ENCODE measurements at places on chromosomes 7 and 10. TPM values are rescaled to one million over a fixed set of nuclear protein-coding genes. Genes with fewer than 3 reads are reported as not detected.

DNA sequence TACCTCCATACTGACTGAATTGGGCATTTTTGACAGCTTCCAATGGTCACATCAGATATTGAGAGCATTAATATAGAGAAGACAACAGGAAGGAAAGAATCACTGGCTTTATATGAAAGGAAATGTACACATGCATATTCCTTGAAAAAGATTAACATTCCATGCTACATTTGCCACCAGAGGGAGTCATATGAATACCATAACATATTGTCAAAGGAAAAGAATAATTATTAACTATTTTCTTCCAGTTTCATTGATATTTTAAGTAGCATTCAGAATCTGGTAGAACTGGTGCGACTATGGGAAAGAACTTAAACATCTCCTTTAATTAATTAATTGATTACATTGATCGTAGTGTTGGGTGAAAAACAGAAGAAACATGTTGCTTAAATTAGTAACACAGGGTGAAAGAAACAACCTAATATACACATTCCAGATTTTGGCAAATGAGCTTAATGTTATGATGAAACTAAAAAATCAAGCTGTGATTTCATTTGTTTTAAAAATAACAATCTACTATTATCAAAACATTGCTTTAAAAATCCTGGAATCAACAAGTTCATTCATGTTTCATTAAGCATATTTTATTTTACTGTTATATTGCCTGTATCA, 71.5 kb downstream of the GPR85 start:
- peak; percentile 54 for DNase-seq

- no peak for DNase-seq
Observed at GRCh38 chr10:98344589-98345038, 70.4 kb downstream of the PYROXD2 start.

GRCh38 chr7:151038951-151039849, 9.1 kb upstream of the ASIC3 start:
- DNase-seq: peak; percentile 95

DNA sequence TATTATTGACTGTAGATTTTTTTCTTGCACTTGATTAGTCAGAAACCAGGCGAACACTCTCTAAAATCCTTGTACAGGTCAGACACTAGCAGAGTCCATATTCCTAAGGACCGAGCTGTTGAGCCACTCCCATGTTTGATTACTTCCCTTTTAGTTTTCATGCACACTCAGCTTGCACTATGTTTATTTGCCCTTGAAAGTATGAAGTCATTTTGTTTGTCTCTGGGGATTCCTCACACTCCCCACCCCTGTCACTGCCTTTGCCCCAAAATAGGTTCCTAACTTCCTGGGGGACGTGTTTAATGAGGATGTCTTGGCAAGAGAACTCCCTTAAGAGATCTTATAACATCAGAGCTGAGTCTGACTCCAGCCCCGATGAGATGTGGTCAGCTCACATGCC, 182.1 kb downstream of the EVX1 start:
- peak; percentile 46 for DNase-seq

DNA sequence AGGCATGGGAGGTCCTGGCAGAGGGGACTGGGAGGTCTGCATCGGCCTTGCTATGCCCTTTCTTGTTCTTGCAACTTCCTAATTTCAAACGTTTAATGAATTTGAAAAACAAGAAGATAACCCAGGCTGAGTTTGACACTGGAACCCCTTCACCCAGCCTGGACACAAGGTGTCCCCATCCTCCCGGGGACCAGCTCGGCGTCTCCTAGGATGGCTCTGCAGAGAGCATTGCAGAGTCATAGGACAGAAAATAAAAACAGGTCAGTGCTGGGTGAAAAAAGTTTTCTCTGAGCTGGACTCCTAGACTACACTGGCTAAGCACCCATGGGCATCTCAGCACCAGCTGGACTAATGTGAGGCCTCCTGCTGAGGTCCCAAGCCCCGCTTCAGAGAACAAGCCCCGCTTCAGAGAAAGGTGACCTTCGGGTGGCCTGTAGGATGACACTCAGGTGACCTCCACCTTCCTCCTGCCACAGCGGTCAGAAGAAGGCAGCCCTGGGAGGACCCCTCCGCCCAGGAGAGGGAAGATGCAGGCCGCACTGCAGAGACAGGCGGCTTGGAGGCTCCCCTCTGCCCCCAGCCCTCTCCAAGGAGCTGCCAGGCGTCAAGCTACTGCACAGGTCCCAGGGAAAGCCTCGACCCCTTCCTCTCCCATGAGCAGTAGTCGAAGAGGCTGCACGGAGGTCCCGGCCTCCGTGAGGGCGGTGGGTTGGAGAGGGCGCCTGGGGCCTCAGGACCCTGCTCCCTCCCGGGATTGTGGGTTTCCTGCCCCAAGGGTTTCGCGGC, 9.3 kb upstream of the UNCX start:
- peak; percentile 45 for DNase-seq

GRCh38 chr10:48807791-48808470, 123.3 kb downstream of the WDFY4 start:
- DNase-seq: no peak

DNA sequence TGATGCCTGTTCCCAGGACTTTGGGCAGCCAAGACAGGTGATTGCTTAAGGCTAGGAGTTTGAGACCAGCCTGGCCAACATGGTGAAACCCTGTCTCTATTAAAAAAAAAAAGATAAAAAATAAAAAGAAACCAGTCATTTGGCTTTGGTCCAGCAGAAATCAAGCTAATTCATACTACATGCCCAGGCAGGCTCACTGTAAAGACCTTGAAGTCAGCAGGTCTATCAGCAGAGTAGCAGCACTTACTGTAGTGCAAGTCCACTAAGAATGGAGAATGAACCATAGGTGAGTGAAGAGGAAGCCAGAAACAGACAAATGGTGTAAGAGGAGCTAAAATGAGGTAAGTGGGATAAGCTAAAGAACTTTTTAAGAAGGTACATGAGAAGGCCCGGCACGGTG, 24.7 kb downstream of the PSPH start:
- no peak for DNase-seq

DNA sequence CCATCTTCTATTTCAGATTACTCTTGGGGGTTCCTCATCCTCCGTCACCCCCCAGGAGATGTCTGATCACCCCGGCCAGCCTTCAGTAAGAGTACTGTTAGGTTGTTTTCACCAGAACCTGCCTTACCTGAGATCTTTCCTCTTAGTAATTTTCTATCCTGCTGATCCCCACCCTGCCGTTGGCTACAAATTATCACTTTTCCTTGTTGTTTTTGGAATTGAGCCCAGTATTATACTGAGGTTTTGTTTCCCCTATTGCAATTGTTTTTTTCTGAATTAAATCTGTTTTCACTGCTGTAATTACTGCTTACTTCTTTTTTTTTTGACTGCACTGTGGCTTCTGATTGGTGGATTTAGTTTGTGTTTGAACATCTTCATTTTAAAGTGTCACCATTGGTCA, 14.7 kb downstream of the SPAM1 start:
- DNase-seq: peak; percentile 54

DNA sequence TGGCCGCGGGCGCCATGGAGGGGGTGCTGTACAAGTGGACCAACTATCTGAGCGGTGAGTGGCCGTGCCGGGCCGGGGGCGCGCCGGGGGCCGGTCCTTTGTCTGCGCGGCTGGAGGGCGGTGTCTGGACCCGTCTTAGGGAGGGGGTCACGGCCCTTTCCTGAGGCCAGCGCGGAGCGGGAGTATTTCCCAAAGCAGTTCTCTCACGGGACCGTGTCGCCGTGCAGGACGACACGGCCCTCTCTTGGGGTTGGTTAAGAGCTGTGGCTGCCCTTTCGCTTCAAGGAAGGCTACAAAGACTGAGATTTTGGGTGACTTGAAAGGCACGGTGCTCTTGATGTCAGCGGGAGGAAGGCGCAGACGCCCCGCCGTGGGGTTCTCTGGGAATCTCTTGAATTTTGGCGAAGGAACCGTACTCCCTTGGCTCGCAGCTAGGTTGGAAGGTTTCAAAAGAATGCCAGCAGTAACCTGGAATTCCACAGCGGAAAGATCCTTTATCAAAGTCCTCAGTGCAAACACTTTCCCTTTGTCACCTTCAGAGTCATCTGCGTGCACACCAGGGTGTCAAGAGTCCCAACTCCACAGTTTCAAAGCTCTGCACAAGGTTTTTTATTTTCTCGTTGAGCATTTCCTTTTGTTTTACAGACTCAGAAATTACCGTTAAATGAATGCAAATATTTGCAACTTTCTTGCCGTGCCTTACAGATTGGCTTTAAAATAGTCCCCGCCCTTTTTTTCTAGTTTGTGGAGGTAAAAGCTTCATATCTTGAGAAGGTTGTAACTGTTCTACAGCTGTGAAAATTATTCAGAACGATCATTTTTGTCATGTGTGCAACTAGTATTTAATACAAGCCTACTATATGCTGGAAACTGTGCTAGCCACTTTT, 780 bp downstream of the PLEKHA8 start:
- DNase-seq: peak; percentile 67

DNA sequence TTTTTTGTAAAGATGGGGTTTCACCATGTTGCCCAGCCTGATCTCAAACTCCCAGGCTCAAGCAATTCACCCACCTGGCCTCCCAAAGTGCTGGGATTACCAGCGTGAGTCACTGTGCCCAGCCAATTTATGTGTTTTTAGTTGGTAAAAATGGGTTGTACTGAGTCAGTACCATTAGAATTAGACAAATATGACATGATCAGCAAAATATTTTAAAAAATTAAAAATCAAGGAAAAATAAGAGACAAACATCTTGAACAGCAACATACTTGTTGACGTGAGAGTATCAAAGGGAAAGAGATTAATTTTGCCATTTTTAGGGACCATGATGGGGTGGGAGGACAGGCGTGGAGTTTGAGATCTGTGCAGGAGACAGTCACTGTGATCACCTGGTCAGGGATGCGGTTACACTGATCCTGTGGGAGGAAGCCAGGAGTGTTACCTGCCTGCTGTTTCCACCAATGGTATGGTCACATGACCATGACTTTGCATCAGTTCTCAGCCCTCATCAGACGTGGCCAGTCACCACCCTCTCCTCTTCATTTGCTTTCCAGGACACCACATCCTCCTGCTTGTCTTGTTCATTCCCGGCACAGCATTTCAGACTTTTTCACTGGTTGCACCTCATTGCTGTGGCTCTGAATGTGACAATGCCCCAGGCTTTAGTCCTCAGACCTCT, 29.2 kb upstream of the ENO4 start:
- DNase-seq: no peak

GRCh38 chr10:97882142-97883091, 32.8 kb downstream of the GOLGA7B start:
- DNase-seq: peak; percentile 87

- no peak for DNase-seq
Observed at GRCh38 chr7:41098846-41099245, 604.0 kb downstream of the INHBA start.

- DNase-seq: no peak
Observed at GRCh38 chr10:32104622-32105509, 48.6 kb upstream of the KIF5B start.

DNA sequence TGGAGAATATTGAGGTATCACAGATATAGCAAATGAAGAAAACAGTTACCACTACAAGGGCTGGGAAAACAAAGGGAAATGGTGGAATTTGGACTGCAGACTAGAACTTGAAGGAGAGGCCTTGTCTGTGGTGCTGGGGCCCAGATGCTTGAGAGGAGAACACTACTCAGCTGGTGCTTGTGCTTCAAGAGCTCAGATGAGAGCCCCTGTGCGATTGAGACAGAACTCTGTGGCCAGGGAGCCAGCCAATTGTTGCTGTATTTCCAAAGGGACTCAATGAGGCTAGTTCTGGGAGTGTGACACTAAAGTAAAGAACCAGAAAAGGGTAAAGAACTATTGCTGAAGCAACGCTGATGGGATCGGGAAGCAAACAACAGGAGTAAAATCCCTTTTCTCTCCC, 406.5 kb upstream of the SEMA3D start:
- DNase-seq: no peak

DNA sequence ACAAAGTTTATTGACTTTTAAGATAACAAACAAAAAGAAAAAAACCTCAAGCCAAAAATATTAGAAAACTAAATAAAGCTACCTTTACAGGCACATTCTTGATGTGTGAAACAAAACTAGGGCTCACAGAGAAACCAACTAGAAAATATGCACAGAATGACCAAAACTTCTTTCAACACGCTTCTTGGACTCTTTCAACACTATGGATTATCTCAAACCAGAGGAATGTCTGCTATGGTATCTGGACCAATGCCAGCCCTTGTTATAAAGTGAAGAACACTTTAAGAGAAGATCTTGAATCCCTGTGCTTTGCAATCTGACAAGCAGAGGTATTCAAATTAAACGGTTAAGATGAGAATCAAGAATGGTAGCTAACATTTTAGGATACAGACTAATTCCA, 76.6 kb downstream of the DNAJC1 start:
- peak; percentile 27 for DNase-seq

DNA sequence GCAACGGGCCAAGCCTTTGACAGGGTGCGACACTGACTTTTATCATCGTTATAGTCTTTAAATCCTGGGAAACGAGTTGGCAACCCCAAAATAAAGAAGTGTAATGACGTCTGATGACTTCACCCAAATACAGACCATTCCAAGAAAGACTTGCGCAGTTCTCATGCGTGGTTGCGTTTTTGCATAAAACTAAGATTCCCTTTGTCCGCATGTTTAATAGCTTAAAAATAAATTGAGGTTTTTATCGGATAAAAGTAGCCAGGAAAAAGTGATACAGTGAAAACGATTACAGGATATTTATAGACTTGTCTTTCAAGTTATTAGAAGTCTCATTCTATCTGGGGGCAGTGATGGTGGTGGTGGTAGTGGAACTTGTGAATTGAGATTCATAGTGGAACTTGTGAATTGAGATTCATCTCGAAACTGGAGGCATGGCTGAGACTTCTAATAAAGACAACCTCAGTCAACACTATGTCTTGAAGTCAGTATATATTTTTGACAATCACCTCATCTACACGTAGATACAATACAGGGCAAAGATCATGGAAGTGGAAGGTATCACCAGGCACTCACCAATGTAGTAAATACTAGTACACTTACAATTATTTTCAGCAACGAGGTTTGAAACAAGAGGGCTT, 1.2 kb upstream of the NAMPT start:
- DNase-seq: peak; percentile 25

GRCh38 chr10:33935350-33935749, 600.9 kb upstream of the NRP1 start:
- no peak for DNase-seq

DNA sequence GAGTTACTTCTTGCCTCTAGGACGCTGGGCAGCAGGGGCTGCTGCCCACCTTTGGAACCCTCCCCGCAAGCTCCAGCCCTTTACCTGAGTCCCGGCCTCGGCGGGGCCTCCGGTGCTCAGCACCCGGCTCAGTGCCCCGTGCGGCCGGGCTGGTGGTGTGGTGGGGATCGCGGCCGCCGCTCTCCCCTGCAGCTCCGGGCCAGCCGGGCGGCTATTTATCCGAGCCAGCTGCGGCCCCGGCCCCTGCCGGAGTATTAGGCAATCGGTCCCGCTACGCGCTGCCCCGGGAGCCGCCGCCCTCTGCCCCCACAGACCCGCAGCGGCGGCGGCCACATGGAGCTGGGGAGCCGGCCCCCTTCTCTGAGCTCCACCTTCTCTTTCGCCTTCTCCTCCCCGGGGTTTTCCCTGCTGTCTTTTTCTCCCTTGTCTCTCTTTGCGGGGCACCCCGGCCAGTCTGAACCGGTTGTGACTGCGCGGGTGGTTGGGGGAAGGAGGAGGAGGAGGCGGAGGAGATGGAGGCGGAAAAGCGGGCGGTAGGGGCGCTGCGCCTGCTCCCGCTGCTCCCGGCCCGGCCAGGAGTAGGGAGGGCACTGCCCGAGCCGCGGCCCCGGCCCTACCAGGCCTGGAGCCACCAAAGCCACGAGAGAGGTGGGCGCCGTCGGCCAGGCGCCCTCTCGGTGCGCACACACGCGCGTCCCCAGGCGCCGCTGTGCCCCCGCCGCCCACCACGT, at the start of gene SLC16A9:
SLC16A9 (minus strand) TSS at position 456 of the 731 bp plus-strand sequence. CDS start 25,559 bp downstream, outside the sequence.
- DNase-seq: no peak

Gene CHAT
- total RNA-seq: not detected

Gene EPHA1
- total RNA-seq: 54.3 TPM

Gene ELN
- 0.10 TPM for total RNA-seq

Gene NFKB2
- total RNA-seq: 27.5 TPM

Gene CC2D2B
- not detected for total RNA-seq

Gene ACTL6B
- total RNA-seq: 0.13 TPM

Data from HT-29 (cell line).